ENCODE measurements at places on chromosomes 2 and 18.
A peak's percentile ranks its signal among the peaks of the same experiment; 100 is the strongest.

GRCh38 chr2:233381638-233381995 lies 27.3 kb downstream of the DGKD start:
- H3K36me3 ChIP-seq: no peaks in the 10 kb centered on the region
- H3K4me3 ChIP-seq: no peak overlapping the region
- no peak overlapping the region for H3K27ac ChIP-seq
- no peaks in the 10 kb centered on the region for H3K4me1 ChIP-seq
- no peak for DNase-seq

DNA sequence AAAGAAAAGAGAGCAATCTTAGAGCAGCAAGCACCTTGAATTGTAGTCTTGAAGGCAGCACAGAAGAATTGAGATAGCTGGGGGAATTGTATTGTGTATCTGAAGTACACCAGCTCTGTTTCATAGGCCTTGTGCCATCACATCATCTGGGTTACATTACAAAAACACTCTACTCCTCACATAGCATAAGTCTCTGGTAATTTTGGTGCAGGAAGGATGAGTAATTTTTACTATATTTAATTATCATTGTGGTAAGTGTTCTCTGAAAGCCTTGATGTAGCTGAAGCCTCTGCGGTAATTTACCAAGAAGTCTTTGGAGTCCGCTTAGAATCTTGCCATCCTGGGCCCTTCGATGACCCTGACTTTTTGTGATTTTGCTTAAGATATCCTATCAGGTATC lies 291.1 kb downstream of the ARHGAP15 start:
- H3K36me3 ChIP-seq: no peaks in the 10 kb centered on the region
- H3K4me3 ChIP-seq: no peak overlapping the region
- H3K4me1 ChIP-seq: no peaks in the 10 kb centered on the region
- H3K27me3 ChIP-seq: no peaks in the 10 kb centered on the region

GRCh38 chr18:70044632-70045031 lies 97.0 kb upstream of the CD226 start:
- no peak overlapping the region for H3K27ac ChIP-seq
- no peak for DNase-seq
- no peaks in the 10 kb centered on the region for H3K27me3 ChIP-seq
- H3K36me3 ChIP-seq: no peaks in the 10 kb centered on the region

- no peak for DNase-seq
- H3K4me3 ChIP-seq: no peak overlapping the region
- H3K27me3 ChIP-seq: no peaks in the 10 kb centered on the region
- H3K4me1 ChIP-seq: no peaks in the 10 kb centered on the region
Measured at GRCh38 chr2:209970711-209971110, 31.7 kb upstream of the RPE start.

GRCh38 chr2:38462121-38462661 lies 85.1 kb upstream of the ATL2 start:
- no peaks in the 10 kb centered on the region for H3K27me3 ChIP-seq
- H3K4me3 ChIP-seq: no peak overlapping the region
- peak overlapping the region; percentile 94 for H3K27ac ChIP-seq
- peak; percentile 69 for DNase-seq

GRCh38 chr18:22488554-22488953 lies 70.8 kb upstream of the CTAGE1 start:
- H3K4me3 ChIP-seq: no peak overlapping the region
- no peaks in the 10 kb centered on the region for H3K27me3 ChIP-seq
- no peak overlapping the region for H3K27ac ChIP-seq
- H3K4me1 ChIP-seq: peaks cover 1% of the 10 kb centered on the region
- no peak for DNase-seq

DNA sequence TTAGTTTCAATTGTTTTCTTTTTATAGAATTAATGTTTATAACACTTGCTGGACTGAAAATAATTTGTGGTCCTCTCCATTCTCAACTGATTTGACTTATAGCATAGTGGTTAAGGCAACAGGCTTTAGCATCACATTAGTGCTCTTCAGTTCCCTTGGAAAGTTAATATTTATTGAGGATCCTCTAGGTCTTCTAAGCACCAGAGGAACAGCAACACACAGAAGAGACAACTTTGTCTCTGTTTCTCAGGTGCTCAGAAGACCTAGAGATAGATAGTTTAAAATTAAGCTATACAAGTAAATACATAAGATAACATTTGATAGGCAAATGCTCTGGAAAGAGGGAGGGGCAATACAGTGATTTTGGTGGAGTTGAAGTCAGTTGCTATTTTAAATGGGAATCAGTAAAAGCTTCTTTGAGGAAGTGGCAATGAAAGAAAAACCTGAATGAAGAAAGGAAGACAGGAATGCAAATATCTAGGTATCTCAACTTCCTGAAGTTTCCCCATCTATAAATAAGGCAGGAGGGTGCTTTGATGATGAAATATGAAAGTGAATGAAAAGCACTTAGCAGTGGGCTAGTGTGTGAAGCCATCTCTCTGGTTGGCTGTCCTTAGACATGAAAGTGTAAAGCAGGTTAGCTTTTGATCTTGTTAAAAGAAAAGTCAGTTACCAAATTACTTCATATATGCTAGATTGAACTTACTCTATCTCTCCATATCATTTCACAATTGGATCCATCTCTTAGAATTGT lies 7.9 kb downstream of the NEUROD1 start:
- H3K4me1 ChIP-seq: no peaks in the 10 kb centered on the region
- no peak for DNase-seq
- H3K4me3 ChIP-seq: no peak overlapping the region
- H3K27me3 ChIP-seq: no peaks in the 10 kb centered on the region
- no peak overlapping the region for H3K27ac ChIP-seq
- no peaks in the 10 kb centered on the region for H3K36me3 ChIP-seq

- no peaks in the 10 kb centered on the region for H3K27me3 ChIP-seq
- H3K4me3 ChIP-seq: peak overlapping the region; percentile 82
- no peaks in the 10 kb centered on the region for H3K4me1 ChIP-seq
- no peaks in the 10 kb centered on the region for H3K36me3 ChIP-seq
Measured at GRCh38 chr18:32093102-32093511, 1.4 kb downstream of the RNF138 start.

DNA sequence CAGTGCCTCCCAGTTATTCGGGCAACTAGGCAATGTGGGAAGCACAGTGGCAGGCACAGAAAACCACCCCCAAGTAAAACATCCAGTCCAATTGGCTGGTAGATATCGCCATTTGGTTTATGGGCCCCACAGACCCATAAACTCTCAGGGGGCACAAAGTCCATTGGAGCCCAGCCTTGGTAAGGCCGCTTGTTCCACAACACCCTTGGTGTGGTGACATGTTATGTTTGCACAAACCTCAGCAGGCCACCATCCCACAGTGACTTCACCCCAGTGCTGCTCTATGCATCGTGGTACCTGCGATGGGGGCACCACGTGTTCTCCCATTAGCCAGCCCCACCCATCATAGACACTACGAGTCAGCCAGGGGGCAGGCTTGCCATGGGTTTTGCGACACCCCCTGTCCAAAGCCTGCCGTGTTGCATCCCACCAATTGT lies 18.5 kb downstream of the PHOSPHO2 start:
- no peak for DNase-seq
- H3K4me3 ChIP-seq: no peak overlapping the region
- no peaks in the 10 kb centered on the region for H3K36me3 ChIP-seq
- H3K27me3 ChIP-seq: no peaks in the 10 kb centered on the region
- no peaks in the 10 kb centered on the region for H3K4me1 ChIP-seq
- no peak overlapping the region for H3K27ac ChIP-seq

DNA sequence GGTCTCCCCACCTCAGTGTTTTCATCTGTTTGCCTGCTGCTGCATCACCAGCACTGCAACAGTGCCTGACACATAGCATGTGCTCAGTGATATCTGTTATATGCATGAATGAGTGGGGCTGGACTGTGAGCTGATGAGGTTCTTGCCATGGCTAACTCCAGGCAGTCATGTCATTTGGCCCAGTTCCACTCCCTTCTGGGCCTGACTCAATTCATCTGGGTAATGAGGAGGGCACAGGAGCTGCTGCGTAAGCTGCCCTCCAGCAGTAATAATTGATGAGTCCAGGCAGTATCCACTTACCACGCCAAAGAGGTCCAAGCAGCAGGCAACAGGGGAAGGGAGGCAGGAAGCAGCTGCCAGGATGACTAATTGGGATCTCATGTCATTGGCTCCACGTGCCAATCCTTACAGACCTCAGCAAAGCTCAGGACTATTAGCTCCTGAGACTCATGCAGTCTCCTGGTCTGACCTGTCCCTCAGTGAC lies 34.1 kb upstream of the MAT2A start:
- peak; percentile 33 for DNase-seq
- H3K36me3 ChIP-seq: no peaks in the 10 kb centered on the region
- no peak overlapping the region for H3K27ac ChIP-seq

GRCh38 chr18:13176847-13177246 lies 41.7 kb upstream of the LDLRAD4 start:
- no peaks in the 10 kb centered on the region for H3K36me3 ChIP-seq
- H3K4me1 ChIP-seq: no peaks in the 10 kb centered on the region
- no peaks in the 10 kb centered on the region for H3K27me3 ChIP-seq
- DNase-seq: no peak
- H3K4me3 ChIP-seq: no peak overlapping the region

DNA sequence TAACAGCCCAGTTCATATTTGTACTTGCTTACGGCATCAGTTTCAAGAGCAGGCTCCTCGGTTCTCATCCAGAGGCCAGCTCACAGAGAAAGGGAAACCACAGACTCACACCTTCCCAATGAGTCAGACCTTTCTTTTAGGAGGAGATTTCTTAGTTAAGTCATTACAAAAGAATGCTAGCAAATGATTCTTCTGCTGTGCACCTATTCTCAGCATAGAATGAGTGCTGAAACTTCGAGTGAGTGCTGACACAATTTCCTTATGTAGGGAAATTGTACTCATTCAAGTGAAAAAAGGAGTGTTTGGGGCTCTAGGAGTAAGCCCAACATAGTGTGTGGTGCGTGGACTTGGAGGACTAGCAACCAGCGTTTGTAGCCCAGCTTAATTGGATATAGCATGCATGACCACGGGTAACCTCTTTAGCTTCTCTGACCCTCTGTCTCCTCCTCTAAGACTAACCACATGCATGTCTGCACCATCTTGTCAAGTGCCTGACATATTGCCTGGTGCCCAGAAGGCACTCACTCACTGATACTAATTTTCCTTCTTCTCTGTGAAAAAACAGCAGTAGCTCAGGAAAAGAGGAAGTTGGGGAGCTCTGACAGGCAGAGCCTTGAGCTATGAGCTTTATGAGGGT lies 87.0 kb downstream of the ALPK2 start:
- no peaks in the 10 kb centered on the region for H3K36me3 ChIP-seq
- H3K4me1 ChIP-seq: no peaks in the 10 kb centered on the region
- H3K4me3 ChIP-seq: no peak overlapping the region
- H3K27ac ChIP-seq: no peak overlapping the region
- H3K27me3 ChIP-seq: no peaks in the 10 kb centered on the region
- DNase-seq: no peak

GRCh38 chr2:120511947-120512710 lies 166.2 kb downstream of the INHBB start:
- no peaks in the 10 kb centered on the region for H3K4me1 ChIP-seq
- no peaks in the 10 kb centered on the region for H3K36me3 ChIP-seq
- no peak for DNase-seq
- no peaks in the 10 kb centered on the region for H3K27me3 ChIP-seq
- no peak overlapping the region for H3K27ac ChIP-seq

DNA sequence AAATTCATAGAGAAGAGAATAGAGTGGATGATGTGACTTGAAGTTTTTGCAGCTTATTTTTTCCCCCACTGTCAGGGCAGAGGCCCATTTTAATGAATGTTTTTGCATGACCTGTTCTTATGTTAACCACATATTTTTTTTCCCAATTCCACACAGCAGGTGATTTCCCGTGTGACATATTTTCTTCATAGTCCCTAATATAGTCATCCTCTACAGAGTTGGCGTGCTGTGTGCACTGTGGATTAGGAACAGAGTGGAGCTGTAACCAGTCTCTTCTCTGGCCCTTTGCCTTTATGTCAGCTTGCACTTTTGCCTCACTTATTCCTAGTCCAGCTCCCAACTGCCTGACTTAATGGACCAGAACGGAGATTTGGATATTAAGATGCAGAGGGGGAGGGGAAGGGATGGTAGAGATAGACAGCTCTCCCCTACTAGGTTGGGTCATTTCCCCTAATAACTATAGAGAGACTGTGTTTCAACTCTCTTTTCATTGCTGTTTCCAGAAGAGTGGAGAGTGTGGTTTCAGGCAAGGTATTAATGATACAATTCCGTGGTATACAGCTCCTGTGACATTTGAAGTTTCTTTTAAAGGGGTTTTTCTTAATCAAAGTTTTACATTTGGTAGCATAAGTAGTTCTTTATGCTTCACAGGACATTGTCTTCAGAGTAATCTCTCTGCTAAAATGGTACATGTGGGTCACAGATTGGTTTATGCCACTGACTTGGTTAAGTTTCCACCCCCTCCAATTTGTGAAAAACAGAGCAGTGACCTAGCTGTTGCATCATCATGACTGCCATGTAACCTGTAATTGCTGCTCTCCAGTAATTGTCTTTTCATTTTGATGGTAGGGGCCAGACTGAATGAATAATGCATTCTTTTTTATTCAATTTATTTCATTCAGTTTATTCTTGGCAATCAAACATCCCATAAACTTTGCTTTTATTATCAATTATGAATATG lies 161.3 kb downstream of the HAUS1 start:
- DNase-seq: no peak
- H3K4me3 ChIP-seq: no peak overlapping the region
- no peaks in the 10 kb centered on the region for H3K36me3 ChIP-seq
- no peaks in the 10 kb centered on the region for H3K4me1 ChIP-seq
- no peak overlapping the region for H3K27ac ChIP-seq

DNA sequence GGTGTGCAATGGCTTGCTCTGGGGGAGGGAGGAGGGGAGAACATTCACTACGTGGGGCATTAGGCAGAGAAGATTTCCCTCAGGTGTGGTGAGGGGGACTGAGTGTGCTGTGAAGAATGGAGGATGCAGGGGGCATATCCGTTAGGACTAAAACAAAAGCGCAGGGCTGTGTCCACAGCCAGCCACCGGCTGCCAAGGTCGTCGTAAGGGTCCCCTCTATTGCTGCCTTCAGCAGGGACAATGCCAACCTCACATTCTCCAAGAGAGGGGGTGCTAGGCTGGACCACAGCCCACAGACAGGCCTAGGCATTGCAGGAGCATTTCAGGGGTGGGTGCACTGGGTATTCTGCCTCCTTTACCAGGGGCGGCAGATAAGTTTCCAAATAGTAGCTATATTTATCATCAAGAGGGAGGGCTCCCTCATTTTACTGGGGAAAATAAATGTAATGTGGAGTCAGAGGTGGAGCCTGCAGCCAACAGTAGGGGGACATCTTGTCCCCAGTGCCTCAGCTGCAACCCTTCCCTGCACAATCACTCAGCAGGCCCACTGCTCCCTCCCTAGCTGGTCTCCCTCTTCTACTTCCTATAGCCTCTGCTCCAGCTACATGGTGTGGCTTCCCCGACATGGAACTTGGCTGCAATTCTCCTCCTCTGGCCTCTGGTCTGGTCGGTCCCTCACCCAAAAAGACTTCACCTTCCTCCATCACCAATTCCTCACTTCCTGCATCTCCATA lies 74.9 kb upstream of the OTOF start:
- DNase-seq: no peak
- no peaks in the 10 kb centered on the region for H3K27me3 ChIP-seq
